ENCODE measurements at places on chromosomes 1 and 21.

GRCh38 chr1:230204842-230205241 is 137.8 kb downstream of the GALNT2 start:
- DNase-seq = no peak

DNA sequence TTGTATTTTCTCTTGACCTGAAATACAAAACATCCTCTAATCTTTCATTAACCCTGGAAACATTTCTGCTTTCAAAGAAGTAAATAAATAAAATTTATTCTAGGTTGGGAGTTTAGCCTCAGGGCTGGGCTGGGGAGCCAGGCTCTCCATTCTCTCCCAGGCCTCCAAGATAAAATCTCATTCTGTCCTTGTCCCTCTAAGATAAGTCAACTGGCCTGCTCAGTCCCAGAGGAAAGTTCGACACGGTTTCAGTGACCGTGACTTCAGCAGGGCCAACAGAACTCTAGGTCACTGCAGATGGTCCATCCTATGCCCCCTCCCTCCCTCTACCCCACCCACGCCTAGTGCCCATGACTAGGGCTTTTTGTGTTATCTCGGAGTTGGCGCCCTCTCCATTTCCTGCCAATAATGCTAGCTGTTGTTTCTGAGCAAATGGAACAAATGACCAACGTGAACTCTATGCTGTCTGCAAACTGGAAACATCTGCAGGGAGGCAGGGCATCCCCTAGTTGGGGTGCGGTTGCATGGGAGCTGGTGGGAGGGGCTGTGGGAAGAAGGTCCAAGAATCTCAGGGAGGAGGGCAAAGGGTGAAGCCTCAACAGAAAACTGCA is 10.1 kb upstream of the ADORA3 start:
- no peak for DNase-seq

GRCh38 chr21:42580793-42581321 is 67.2 kb downstream of the SLC37A1 start:
- DNase-seq = no peak

- no peak for DNase-seq
Measured at GRCh38 chr1:30471307-30471706, 252.1 kb downstream of the MATN1 start.

DNA sequence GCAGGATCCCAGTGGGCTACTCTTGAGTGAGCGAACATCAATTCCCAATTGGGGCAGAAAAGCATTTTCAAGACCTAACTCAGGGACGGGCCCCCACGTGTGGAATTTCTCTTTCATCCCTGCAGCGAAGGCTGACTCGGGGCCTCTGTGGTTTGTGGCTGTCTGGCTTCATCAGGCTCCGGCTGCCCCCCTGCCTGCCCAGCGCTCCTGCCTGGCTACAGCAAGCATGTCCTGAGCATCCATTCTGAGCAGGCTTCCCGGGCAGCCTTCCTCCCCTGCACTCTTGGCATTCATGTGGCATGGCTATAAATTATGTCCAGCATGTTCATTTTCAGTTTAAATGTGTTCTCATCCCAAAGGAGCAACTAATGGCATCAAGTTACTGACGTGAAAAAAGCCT is 588.1 kb downstream of the KIF26B start:
- no peak for DNase-seq

DNA sequence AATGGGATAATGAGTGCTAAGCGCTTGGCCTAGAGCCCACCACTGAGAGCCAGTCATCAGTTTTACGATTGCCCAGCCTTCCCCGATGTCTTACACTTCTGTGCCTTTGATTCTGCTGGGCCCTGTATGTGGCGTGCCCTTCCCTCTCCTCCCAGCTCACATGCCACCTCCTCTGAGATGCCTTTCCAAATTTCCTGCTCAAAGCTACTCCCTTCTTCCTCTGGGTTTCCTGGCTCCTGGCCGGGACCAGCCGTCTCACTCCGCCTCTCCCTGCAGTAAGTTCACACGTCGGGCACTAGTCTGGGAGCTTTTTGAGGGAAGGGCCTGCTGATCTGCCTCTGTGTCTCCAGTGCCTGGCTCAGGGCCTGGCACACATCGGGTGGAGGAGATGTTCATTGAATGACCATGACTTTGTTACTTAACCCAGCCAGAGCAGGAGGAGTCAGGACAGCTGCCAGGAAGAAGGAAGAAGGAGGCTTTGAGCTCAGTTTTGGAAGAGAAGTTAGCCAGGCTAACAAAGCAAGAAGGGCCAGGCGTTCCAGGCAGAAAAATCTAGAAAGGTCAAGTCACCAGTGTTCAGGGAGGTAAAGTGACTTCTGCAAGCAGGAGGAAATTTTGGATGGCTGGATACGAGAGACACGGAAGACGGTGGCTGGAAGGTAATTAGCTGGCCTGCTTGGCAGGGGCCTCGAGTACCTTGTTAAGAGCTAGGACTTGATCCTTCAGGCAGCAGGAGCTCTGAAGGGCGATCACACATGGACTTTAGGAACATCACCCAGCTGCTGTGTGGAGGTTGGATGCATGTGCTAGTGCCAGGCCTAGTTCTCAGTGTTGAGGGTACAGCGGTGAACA is 63.6 kb downstream of the EPHB2 start:
- no peak for DNase-seq

- DNase-seq = no peak
Measured at GRCh38 chr1:42822800-42823392, 5.7 kb upstream of the SVBP start.

GRCh38 chr1:103576065-103576464 is 4.7 kb downstream of the AMY2B start:
- DNase-seq = no peak

Measured in NCI-H1105 (cell line).